ENCODE measurements at places on chromosomes 7 and 10.

DNA sequence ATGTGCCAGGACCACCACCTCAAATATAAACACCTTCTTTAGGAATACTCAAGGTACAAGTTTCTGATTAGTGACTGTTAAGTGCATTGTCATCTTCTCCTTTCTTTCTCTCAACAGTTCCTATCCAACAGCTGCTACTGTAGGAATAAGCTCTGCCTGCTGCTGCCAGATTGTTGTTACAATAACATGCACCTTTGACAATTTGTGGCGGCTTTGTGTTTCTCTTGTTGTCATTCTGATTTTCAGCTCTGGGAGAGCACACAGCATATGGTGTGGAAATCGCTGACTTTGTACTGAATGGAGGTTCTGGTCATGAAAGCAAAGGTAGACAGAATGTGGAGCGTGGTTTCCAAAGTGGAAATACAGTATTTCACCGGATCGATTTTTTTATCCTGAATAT is 182.8 kb downstream of the SEC23IP start:
- DNase-seq = no peak

- no peak for DNase-seq
Observed at GRCh38 chr10:15252396-15252795, 83.9 kb upstream of the NMT2 start.

GRCh38 chr10:96390460-96390864 is 31.7 kb upstream of the OPALIN start:
- DNase-seq = no peak

DNA sequence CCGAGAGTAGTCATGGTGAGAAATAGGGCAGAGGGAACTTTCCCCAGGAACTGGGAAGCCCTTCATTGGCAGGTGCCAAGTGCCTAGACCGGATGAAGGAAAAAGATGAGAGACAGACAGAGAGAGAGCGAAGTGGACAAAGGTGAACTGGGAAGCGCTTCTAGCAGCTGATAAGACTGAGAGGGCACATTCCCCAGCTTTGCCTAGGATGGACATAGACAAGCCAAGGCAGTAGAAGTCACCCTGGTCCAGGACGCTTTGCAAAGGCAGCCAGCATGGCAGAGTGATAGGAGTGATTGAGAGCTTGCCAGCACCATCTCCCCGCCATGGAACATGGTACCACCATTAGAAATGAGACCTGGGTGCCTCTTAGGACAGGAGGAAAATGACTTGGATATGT is 372.8 kb upstream of the MGMT start:
- DNase-seq = no peak
